ENCODE measurements at places on chromosomes 1 and 21.

DNA sequence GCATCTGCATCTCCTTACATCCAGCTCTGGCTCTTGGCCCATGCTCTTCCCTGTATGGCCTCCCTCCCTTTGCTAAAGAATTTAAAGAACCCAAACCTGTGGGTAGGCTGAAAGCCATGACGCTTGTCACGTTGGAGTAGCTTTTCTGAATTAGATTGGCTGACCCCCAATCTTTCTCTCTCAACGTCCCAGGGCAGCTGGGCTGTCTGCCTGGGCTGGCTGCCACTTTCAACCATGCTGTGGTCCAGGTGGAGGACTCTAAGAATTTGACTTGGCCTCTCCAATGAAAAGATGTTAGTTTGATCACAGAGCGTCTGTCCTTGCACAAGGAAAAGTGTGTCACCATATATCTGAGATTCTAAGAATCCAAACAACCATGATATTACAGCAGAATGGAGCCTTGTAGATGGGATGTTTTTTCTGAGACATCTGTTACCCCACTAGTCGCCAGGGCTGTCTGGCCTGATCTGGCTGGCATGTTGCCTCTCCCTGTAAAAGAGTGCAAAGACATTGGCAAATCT, 6.5 kb upstream of the IGSF3 start:
- DNase-seq: no peak

GRCh38 chr1:25987951-25988350, 9.9 kb downstream of the PAFAH2 start:
- DNase-seq: no peak

GRCh38 chr1:221778535-221779142, 36.8 kb upstream of the DUSP10 start:
- no peak for DNase-seq

DNA sequence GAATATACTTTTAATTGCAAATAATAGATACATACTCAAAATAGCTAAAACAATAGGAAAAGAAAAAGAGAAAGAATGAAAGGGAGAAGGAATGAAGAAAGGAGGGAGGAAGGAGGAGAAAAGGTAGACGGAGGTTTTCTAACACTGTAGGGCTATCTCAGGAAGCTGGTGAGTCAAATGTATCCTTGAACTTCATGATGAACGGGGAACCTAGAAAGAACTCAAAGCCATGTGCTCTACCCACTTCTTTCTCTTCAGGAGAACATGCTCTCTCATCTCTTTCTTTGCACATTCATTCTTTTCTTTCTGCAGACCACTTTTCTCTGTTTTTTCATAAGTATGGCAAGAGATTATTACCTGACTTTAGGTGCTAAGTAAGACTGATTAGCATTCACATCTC, 37.3 kb upstream of the ZNF644 start:
- DNase-seq: no peak

DNA sequence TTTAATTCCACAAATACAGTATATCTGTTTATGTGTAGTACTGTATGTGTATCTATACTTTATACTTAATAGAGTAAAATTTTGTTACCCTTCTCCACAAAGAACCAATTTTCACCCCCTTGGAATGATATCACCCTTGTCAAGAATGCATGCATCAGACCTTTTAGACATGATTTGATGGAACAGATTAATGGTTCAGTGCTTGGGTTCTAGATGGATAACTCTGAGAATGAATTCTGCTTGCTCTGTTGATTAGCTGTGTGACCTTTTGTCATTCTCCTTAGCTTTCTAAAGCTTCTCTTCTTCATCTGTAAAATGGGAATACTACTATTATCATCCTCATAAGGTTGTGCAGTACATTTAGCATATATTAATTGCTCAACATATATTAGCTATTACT, 105.1 kb downstream of the NEK7 start:
- no peak for DNase-seq

DNA sequence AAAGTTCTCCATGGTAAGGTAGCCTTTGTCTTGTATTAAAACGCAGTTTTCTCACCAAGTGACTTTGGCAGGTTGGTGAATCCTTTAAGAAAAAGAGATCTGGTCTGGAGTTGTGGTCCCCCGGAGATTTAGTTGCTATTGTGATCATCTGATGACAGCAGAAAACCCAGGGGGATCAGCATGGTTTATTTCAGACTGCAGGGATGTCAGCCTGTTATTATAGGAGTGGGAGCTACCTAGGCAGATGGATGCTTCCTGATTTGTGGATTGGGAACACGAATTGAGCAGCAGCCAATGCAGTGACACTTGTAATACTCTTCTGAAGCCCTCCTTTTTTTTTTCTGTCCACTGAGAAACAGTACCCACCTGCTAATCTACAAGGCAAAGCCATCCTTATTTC, 150.2 kb downstream of the ST6GALNAC3 start:
- DNase-seq: no peak

DNA sequence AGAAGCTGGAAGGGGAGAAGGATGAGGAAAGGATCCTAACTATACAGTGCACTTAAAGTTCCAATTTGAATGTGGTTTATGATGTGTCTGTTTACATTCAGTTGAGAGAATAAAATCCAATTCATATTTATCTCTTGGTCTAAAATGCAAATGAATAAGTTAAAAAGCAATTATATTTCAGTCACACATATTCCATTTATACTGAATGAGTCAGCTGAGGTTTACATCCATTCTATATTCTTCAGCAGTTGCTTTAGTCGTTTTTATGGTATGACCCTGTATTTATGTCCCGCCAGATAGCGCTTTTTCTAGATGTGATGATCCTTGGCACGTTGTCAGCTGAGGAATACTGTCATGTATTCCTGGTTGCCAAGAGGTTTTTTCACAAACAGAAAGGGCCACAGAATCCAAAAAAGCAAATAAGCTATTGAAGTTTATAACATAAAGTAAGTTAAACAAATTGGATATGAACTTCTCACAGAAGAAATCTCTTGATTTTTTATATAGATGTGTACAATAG, 866.2 kb downstream of the NCAM2 start:
- DNase-seq: no peak

- peak; percentile 79 for DNase-seq
Observed at GRCh38 chr1:92623187-92623778, 136.6 kb upstream of the GFI1 start.

GRCh38 chr1:208527156-208527555, 283.0 kb upstream of the PLXNA2 start:
- no peak for DNase-seq

- DNase-seq: peak; percentile 17
Observed at GRCh38 chr1:32142446-32143301, 34.8 kb downstream of the KPNA6 start.

GRCh38 chr1:18305182-18305795, 175.4 kb upstream of the KLHDC7A start:
- DNase-seq: no peak

- DNase-seq: no peak
Observed at GRCh38 chr1:236982380-236982779, 21.9 kb downstream of the MT1HL1 start.

GRCh38 chr1:84206375-84206774, 62.3 kb downstream of the PRKACB start:
- DNase-seq: no peak

DNA sequence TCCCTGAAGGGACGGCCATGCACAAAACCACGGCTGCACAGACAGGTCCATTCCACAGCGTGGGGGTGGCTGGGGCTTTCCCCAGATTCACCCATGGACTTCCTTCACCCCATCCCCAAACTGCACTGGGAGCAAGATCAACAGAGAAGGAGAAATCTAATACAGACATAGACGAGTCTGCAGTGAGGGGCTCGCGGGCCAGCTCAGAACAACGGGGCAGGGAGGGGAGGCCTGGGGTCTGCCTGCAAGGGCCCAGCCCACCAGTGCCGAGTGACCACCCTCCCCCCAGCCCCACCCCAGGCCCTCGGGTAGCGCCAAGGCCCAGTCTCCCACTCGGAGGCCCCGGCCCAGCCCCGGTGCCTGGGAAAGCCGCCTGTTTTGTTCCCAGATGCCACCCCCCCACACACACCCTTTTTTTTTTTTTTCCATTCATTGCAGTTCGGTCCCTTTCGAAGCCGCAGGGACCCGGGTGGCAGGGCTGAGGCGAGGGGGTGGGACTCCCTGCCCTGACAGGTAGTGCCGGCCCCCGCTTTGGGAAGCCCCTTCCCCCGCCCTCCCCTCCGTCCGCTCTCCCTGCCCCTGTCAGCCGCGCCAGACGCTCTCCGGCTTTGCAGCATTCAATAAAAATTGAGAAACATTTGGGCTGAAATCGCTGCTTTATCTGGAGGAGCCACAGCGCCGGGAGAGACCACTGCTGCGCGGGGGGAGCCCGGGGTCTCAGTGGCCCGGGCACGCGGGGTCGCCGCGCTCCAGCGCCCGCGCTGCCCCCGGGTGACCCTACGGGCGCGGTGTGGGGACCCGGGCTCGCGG, 543 bp upstream of the EPHB2 start:
- peak; percentile 87 for DNase-seq

- no peak for DNase-seq
Observed at GRCh38 chr1:77446841-77447555, 165.2 kb downstream of the AK5 start.

- no peak for DNase-seq
Observed at GRCh38 chr1:180988253-180988752, 34.4 kb downstream of the STX6 start.

GRCh38 chr1:41749991-41750745, 168.6 kb downstream of the HIVEP3 start:
- no peak for DNase-seq

DNA sequence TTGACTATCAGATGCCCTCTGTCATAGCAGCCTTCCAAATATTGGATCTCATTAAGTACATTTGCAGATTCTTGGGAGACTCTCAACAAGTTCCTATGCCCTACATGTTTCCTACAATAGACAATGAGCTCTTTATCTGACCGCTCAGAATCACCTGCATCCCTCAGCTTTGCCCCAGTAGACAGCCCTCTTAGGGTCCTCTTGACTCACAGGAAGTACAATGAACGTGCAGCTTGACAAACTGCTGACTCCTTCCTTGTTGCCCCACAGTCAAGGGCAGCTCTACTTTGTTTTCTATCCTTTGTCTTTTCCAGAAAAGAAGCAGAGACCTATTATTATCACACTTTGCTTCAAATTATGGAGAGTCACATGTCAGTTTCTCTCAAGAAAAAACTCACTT, 27.6 kb downstream of the SLC44A5 start:
- DNase-seq: no peak

DNA sequence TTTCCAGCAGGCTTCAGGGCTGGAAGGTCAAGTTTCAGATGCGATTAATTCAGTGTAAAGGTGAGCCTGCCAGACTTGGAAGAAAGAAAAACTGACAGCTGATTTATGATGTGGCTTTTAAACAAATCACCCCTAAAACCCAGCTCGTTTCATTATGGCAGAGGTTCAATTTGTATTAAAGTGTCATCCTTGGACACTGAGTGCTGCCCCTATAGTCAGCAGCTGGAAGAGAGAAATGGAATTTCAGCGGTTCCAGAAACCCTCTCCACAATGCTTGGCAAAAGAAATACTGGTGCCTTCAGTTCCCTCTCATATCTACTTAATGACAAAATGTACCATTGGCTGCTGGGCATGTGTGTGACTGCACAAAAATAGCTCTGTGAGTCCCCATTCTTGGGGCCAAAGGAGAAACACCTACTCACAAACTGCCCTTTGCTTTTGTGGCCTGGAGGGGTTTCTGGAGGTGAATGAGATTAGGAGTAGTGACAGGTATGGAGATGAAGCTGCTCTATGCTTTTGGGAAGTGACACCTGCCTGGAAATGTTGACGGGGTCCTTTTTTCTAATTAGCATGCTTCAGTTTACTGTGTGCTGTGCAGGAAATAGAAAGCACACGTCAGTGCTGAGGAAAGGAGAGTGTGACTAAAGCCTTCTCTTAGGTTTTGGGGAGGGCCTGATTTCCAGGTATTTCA, 95.1 kb upstream of the TSPAN2 start:
- no peak for DNase-seq

DNA sequence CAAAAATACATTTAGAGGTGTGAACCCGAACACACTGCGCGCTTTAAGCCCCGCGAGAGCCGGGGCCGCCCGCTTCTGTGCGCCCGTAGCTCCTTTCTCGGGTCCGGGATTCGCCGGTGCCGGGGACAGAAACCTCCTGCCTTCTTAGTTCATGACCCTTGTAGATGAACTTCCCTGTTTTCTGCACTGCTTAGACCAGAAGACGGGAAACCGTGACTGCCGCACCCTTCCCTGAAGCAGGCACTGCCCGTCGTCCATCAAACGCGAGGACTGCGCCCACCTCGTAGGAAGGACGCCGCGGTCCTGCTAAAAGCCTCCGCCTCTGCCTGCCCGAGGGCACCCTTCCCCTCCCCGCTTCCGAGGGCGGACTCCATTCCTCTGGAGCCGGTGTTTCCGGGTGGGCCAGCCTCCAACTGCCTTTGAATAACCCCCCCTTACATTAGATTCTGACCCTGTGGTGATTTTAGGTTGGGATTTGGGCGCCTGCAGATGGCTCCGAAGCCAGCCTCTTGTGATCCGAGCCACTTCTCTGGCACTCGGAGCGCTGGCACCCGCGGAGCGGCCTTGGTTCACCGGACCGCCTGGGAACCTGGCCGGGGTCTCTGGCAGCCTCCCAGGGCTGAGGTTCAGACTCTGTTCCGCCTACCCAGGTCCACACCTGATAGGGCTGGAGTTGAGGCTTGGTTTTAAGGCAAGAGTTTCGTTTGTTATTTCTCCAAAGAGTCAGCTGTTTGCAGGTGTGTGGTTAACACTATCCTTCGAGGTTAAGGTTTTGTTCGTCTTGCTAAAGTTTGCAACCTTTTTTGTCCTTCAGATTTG, 1.2 kb upstream of the PTTG1IP start:
- peak; percentile 56 for DNase-seq

GRCh38 chr1:46521414-46521813, 30.0 kb downstream of the KNCN start:
- no peak for DNase-seq

DNA sequence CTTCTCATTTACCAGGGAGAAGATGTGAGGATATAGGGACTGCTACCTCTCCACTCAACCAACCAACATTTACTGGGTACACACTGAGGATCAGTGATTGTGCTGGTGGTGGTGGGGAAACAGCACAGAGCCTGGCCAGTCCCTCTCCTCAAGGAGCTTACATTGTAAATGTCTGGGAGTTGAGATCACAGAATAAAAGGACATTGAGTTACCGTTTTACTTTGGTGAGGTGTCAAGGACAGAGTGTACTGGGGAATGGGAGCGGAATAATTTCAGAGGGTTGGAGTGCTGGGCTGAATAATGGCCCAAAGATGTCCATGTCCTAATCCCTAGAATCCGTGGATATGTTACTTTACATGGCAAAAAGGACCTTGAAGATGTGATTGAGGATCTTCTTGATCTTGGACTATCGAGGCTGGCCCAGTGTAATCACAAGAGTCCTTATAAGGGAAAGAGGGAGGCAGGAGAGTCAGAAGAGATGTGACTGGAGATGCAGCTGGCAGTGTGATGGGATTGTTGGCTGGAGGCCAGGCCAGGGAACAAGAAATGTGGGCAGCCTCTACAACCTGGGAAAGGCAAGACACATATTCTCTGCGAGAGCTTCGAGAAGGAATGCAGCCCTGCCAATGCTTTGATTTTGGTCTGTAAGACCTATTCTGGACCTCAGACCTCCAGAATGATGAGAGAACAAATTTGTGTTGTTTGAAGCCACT, 26.6 kb upstream of the RWDD3 start:
- DNase-seq: no peak

DNA sequence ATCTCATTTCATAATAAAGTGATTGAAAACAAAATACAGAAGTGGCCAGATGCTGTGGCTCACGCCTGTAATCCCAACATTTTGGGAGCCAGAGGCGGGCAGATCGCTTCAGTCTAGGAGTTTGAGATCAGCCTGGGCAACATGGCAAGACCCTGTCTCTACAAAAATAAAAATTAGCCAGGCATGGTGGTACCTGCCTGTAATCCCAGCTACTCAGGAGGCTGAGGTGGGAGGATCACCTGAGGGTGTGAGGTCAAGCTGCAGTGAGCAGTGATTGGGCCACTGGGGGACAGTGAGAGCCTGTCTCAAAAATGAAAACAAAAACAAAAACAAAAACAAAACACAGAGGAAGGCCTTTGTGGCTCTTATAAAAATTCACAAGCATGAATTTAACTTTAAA, 38.6 kb downstream of the TRIM33 start:
- DNase-seq: no peak

All from hematopoietic multipotent progenitor cell treated with erythropoietin and hydrocortisone succinate and interleukin-3 and kit ligand, for 6 days (in vitro differentiated cells).